Fibroblast of skin of left quadriceps (primary cell): ENCODE measurements at places on chromosomes 5 and 9.

DNA sequence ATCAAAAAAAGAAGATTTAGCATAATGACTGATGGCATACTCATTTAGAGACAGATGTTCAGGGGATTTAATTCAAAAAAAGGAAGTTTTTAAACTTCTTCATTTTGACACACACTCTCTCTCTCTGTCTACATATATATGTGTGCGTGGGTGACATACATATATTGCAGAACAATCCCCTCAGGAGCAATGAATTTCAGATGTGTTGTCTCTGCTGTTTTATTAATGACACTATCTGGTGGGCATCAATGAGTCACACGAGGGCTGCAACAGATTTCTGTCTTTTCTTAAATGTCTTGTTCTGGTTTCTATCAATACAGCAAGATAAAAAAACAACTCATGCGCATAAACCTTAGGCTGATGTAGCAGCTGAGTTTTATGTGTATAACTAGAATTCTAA lies 123.5 kb upstream of the SLCO6A1 start:
- peak; percentile 34 for DNase-seq

DNA sequence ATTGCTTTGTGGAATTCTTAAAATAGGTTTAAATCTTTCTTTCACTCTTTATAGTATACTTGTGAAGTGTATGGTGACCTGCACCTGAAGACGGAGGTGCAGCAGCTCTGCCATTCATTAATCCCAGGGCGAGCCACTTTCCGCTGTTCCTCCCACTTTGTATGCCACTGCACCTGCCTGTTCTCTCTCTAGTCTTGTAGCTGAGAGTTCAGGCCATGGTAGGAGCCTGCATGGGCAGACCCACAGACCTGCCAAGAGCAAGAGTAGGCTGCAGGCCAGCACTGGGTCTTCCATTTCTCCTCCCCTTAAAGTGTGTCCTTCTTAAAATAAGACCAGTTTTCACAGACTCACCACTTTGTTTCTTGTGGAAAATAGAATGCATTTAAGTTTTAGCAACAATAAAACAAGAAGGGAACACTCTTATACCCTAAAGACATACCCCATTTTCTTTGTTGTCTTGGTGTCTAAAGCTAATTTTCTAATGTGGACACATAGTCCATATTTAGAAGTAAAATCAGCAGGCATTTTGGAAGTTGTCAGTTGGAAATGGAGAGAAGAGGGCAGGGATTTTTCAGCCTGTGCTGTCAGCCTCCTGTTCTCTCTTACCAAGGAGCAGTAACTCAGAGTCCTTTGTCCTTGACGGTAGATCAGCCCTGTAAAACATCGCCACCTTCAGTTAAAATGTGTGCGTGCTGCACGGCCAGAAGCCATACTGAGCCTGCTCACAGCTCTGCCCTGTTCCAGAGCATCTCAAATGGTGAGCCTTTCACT lies 103.2 kb downstream of the SNCAIP start:
- peak; percentile 49 for DNase-seq

DNA sequence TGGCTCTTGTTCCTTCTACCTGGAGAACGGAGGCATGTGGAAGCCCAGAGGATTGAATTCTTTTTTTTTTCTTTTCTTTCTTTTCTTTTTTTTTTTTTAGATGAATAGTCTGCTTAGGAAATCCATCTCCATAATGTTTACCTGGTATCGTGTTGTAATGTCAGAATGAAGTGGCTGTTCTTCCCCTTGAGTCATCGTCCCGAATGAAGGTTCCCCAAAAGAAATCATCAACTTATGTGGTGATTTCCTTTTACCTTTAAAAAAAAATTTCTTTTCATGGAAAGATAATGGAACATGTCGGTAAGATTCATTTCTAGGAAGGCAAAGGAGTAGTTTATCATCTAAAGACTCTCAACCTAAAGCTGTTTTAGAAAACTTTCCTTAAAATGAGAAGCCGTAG lies 59.7 kb downstream of the DOCK8 start:
- no peak for DNase-seq

DNA sequence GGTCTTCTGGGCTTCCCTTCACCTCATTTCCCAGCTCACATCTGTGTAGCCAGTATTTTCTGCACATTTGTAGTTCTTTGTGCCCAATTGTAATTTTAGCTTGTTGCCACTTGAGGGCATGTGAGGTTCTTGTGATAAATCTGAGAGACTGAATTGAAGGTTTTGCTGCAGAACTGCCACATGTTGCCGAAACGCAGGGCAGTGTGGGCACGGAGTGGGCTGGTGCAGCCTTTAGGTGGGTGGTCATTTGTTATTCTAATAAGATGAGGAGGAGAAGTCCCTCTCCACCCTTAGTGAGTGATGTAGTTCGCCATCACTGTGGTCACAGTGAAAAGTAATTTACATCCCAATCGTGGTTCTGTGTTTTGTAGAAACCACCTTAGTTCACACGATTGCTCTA lies 21.2 kb downstream of the OTULIN start:
- peak; percentile 31 for DNase-seq

DNA sequence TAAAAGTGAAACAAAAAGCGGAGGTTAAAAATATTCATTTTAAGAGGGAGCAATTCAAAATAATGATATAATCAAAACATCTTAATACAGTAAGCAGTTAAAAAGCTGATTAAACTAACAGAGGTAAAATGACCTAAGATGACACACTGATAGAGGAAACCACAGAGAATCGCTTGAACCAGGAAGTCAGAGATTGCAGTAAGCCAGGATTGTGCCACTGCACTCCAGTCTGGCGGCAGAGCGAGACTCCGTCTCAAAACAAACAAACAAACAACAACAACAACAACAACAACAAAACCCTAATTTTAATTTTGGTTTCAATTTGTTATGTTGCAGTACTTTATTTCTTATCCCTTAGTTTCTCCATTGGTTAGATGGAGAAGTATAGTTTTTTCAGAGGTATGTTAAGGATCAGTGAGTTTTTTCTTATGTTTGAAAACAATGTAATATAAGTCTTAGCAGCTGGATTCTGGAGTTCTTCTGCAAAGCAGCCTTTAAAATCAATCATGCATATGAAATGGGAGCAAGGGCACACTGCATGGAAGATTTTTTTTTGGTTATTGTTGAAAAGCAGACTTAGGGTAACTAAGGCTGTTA lies 58.5 kb downstream of the MLANA start:
- no peak for DNase-seq

GRCh38 chr5:32331217-32331934 lies 18.6 kb upstream of the MTMR12 start:
- no peak for DNase-seq

DNA sequence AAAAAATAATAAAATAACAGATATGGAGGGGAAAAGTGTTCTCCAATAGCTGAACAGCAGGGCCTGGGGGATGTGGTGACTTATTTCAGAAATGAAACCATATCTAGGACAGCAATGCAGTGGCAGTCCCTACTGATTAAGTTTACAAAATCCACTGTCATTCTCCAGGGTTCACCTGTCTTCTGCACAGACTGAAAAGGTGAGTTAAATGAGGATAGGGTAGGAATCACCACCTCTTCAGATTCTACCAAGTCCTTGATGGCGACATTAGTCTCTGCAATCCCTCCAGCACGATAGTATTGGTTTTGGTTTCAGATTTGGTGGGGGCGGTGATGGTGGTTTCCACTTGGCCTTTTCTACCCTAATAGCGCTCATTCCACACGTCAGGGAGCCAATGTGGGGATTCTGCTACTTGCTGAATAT lies 32.3 kb upstream of the NPM1 start:
- DNase-seq, result no peak

- no peak for DNase-seq
Measured at GRCh38 chr5:114634967-114635901, 273.4 kb downstream of the KCNN2 start.

GRCh38 chr5:91841423-91841822 lies 458.3 kb upstream of the ARRDC3 start:
- no peak for DNase-seq

DNA sequence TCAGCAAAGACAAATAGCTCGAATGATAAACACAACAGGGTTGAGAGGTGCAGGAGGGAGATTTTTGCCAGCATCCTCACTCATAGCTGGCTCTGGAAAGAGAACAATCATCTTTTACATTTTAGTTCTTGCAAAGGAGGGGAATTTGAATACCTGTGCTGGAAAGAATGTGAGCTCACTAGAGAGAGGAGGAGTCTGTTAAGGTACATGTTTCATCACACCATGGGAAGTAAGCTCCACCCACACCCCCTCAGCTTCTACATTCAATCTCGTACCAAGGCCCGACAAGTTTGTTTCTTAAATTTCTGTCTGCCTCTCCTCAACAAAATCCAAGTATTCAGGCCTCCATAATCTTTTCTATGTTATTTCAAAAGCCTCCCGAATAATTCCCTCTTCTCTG lies 254.6 kb downstream of the BRINP1 start:
- no peak for DNase-seq

DNA sequence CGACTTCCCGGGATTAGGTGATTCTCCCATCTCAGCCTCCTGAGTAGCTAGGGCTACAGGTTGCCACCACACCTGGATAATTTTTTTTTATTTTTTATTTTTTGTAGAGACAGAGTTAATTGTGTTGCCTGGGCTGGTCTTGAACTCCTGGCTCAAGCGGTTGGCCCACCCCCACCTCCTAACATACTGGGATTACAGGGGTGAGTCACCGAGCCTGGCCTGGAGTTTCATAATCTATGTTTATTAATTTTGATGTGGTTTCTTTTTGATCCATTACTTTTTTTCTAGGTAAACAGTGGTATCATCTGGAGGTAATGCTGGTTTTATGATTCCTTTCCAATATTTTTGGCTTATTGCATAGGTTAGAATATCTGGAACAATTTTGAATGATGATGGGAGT lies 54.2 kb downstream of the KIAA1958 start:
- no peak for DNase-seq

- peak; percentile 95 for DNase-seq
Measured at GRCh38 chr9:109817846-109818472, 38.0 kb downstream of the PALM2AKAP2 start.

DNA sequence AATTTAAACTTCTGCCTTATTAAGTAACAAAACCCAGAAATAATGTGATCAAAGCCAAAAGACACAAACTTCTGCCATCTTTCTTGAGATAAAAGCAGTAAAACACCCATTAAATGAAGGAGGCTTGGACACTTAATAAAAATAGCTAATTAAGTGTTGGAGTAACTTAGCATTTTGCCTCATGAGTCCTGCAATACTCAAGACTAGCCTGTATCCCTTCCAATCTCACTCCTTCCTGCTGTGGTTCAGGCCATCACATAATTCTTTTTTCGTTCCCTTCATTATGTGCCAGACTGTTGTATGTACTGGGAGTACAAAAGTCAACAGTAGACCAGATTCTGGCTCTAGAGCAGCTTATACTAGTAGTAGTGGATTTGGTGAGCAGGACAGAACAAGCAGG lies 250.2 kb downstream of the NFIB start:
- no peak for DNase-seq

GRCh38 chr5:157535042-157535865 lies 40.3 kb downstream of the ADAM19 start:
- no peak for DNase-seq

GRCh38 chr5:176542596-176543427 lies 5.6 kb upstream of the RNF44 start:
- DNase-seq, result no peak

- DNase-seq, result no peak
Measured at GRCh38 chr9:90526386-90526785, 116.2 kb downstream of the DIRAS2 start.

DNA sequence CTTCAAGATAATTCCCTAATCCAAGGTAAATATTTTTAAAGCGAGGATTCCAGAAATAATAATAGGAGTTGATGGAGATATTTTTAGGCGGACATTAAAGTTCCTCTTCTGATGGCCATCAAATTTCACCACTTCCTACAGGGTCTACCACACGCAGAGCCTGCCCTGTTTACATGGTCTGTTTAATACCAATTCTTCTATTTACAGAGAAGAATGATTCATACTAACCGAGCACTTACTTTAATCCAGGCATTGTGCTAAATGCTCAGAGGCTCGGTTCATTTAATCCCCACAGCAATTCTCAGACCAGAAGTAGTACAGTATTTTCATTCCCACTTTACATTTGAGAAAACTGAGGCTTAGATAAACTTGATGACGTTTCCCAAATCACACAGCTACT lies 3.0 kb upstream of the ITGA1 start:
- DNase-seq, result no peak

DNA sequence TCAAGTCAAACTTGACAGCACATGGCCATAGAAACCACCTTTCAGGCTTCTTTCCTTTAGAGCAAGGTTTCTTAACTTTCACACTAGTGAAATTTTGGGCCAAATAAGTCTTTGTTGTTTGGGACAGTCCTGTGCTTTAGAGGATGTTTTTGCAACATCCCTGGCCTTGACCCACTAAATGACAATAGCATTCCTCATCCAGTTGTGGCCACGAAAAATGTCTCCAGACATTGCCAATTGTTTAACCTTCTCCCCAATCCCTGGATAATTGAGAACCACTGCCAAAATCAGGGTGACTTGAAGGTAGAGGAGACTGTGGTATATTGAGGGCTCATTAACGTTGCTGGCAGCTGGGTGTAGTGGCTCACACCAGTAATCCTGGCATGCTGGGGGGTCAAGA lies 72.0 kb downstream of the ALDH1A1 start:
- no peak for DNase-seq

- DNase-seq, result no peak
Measured at GRCh38 chr9:127805620-127806019, 2.9 kb downstream of the FPGS start.

- no peak for DNase-seq
Measured at GRCh38 chr9:102483651-102484050, 511.5 kb upstream of the CYLC2 start.

DNA sequence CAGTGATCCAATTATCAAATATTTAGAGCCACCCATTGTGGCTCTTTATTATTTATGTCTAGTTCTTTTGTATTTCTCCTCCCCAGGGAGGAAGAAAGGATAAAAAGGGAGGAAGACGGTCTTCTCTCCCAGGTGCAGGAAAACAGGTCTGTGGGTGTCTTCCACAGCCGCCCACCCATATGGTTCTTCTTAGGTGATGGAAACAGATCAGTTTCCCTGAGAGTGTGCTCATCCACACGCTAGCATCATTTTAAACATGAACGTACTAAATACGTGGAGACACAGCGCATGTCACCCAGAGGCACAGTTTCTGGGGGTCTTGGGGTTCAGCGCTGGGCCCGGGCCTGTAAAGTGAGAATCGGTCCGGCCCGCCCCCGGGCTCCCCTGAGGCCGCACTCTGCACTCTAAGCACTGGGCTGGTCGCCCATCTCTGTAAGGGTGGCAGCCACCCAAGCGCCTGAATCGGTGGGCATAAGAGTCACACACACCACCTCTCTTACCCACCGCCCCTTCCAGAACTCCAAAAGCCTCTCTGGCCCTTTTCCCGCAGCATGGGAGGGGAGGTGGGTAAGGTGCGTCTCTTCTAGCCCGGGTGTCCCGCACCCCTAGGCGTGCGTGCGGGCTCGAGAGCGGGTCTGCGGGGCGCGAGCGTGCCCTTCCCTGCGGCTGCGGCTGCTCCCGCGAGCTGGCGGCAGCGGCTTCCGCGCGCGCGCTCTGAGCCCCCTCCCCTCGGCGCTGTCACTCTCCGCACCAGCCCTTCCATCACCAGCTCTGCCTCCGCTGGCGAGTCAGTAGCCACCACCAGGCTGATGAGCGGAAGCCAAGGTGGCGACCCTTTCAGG lies 1.3 kb downstream of the PTCH1 start:
- DNase-seq, result no peak
